T-cell (primary cell): ENCODE measurements at places on chromosomes 12 and 14. TPM values are rescaled to one million over a fixed set of nuclear protein-coding genes. Genes with fewer than 3 reads are reported as not detected.

DNA sequence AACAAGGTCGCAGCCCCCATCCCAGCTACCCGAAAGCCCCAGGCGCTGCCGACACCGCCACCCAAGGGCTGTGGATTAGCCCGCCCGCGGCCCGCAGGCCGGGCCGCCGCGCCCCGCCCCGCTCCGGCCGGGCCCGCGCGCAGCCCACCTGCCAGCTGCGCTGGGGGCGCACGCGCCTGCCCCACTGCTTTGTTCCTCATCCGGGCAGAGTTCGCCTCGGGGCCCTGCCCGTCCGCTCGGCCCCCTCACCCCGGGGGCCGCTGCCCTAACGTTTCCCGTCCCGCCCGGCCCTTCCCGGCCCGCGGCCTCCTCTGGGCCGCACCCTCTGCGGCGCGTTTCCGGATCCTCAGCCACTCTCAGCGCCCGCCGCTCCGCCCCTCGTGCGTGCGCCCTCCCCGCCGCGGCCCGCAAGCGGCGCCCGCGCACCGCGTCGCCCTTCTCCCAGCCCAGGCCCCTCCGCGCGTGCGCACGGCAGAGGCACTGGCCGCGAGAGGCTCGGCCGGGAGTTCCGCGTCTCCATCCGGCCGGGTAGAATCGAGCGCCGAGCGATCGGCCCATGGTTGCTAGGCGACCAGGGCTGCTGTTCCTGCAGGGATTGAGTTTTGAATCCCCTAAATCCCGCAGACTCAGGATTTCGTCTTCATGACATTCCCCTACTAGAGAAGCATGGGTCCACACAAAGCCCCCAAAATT is at the start of gene PRDM4:
Gene PRDM4, minus strand, starts transcription at position 329 of the 693 bp plus-strand sequence. CDS start 622 bp downstream, outside the sequence.
- H3K36me3 ChIP-seq: peaks cover 12% of the 10 kb centered on the region
- H3K27ac ChIP-seq: peak within 1 kb of the TSS; percentile 85
- H3K27me3 ChIP-seq: no peaks in the 10 kb centered on the region
- peak within 1 kb of the TSS; percentile 88 for H3K4me3 ChIP-seq
- H3K4me1 ChIP-seq: peaks cover 17% of the 10 kb centered on the region

IL23A gene
- total RNA-seq: 28.7 TPM

DNA sequence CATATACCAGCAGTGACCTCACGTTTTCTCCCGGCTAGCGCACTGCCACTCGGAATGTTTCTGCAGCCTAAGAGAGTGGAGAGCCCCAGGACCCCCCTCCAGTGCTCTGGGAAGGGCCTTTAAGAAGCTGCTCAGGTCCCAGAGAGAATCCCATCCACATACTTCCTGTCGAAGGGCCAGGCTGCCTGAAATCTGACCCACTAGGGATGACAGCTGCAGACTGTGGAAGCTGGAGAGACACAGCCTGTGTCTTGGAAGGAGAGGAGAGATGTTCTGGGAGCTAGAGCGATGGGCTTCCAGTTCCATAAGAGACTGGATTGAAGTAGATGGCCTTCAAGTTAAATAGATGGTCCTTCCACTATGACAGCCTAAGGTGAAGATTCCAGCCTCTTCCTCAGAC is 54.4 kb downstream of the IQSEC3 start:
- H3K27me3 ChIP-seq: peaks cover 48% of the 10 kb centered on the region
- no peak overlapping the region for H3K27ac ChIP-seq
- no peaks in the 10 kb centered on the region for H3K4me1 ChIP-seq
- no peak for DNase-seq
- no peaks in the 10 kb centered on the region for H3K36me3 ChIP-seq

DNA sequence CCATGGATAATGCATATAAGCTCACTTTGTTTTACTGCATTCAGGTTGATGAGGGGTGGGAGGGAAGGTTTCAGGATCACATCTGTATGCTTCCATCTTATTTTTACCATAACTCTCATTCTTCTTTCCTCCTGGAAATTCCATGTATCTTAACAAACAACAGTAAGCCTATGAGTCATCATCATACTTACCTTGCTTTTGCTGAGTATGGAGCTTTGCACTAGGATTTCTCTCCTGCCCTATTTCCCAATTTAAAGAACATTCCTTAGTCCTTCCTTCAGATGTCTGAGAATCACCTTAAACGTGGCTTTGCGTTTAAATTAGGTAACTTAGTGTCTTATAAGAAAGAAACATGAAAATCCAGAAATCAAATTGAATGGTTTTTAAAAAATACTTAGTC is 1.6 kb upstream of the CLEC14A start:
- no peak overlapping the region for H3K4me3 ChIP-seq
- peaks cover 24% of the 10 kb centered on the region for H3K27me3 ChIP-seq
- peaks cover 15% of the 10 kb centered on the region for H3K4me1 ChIP-seq
- H3K36me3 ChIP-seq: no peaks in the 10 kb centered on the region
- H3K27ac ChIP-seq: no peak overlapping the region
- no peak for DNase-seq

DNA sequence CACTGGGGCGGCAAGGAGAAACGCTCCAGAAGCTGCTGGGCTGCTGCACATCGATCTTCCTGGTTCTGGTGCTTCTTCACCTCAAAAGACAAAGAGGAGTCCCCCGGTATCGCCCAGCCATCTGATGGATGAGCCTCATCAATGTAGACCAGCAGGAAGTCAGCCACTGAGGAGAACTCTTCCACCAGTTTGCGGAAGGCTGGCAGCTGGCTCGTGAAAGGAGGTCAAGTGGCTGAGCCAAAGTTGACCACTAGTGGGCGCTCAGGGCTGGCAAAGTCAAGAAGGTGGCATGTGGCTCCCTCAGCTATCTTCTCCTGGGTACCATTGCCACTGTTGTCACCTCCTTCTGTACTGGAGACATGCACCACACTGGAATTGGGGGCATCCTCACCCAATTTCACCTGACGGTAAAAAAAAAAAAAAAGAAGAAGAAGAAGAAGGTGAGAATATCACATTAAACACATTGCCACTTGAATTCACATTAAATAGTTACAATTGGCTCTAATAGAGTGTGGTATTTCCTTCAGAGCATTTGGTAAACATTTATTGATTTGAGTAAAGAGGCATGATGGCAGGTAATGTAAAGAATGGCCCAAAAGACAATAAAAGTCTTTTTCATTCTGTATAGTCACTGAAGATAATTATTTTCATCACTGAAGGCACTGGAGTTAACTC is 8.3 kb downstream of the DIO2 start:
- no peaks in the 10 kb centered on the region for H3K27me3 ChIP-seq
- DNase-seq: no peak
- H3K36me3 ChIP-seq: no peaks in the 10 kb centered on the region
- no peak overlapping the region for H3K4me3 ChIP-seq
- H3K4me1 ChIP-seq: no peaks in the 10 kb centered on the region
- H3K27ac ChIP-seq: no peak overlapping the region

DNA sequence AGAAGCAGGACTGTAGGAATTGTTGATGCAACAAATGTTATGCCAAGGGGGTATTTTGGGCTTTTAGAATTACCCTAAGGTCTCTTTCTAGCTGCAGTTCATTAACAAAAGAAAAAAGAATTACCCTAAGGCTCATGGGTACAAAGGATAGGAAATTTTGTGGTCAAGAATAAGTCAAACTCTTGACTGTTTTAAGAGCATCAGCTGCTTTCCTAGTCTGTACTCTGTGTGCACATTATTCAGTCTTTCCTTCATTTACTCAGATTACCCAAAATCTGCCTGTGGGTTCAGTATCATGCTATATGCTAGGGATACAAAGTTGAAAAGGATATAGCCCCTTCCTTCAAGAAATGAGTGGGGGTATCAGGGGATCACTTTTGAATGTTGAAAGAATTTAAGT is 36.5 kb upstream of the CCDC88C start:
- peaks cover 8% of the 10 kb centered on the region for H3K4me1 ChIP-seq
- no peaks in the 10 kb centered on the region for H3K27me3 ChIP-seq
- H3K4me3 ChIP-seq: no peak overlapping the region
- H3K36me3 ChIP-seq: no peaks in the 10 kb centered on the region
- no peak for DNase-seq

GRCh38 chr12:111438481-111438880 is 32.8 kb downstream of the SH2B3 start:
- H3K27ac ChIP-seq: peak overlapping the region; percentile 100
- peaks cover 99% of the 10 kb centered on the region for H3K4me1 ChIP-seq

DNA sequence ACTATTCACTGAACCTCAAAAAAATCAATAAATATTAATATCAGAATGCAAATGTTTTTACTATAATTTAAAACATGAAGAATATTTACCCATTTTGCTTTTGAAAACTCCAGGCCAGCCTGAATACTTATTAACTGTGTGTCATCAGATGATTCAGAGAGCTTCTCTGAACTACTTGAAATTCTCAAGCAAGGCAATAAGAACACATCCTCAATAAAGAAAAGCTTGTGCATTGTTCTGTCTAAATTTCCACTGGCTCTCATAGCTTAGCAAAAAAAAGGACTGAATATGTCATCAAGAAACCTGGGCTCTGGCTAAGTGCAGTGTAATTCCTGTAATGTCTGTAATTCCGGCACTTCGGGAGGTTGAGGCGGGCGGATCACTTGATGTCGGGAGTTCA is 194.1 kb downstream of the BTG1 start:
- no peak overlapping the region for H3K4me3 ChIP-seq
- H3K27ac ChIP-seq: no peak overlapping the region
- H3K27me3 ChIP-seq: no peaks in the 10 kb centered on the region
- peaks cover 11% of the 10 kb centered on the region for H3K4me1 ChIP-seq

TAS2R50 gene
- total RNA-seq: 1.1 TPM

GRCh38 chr12:47186246-47186645 is 106.5 kb upstream of the AMIGO2 start:
- peaks cover 13% of the 10 kb centered on the region for H3K4me1 ChIP-seq
- no peaks in the 10 kb centered on the region for H3K36me3 ChIP-seq
- H3K4me3 ChIP-seq: no peak overlapping the region
- H3K27ac ChIP-seq: no peak overlapping the region
